ENCODE measurements at places on chromosomes 4 and X.

GRCh38 chr4:170110285-170110672, 20.5 kb upstream of the AADAT start:
- no peak for DNase-seq

DNA sequence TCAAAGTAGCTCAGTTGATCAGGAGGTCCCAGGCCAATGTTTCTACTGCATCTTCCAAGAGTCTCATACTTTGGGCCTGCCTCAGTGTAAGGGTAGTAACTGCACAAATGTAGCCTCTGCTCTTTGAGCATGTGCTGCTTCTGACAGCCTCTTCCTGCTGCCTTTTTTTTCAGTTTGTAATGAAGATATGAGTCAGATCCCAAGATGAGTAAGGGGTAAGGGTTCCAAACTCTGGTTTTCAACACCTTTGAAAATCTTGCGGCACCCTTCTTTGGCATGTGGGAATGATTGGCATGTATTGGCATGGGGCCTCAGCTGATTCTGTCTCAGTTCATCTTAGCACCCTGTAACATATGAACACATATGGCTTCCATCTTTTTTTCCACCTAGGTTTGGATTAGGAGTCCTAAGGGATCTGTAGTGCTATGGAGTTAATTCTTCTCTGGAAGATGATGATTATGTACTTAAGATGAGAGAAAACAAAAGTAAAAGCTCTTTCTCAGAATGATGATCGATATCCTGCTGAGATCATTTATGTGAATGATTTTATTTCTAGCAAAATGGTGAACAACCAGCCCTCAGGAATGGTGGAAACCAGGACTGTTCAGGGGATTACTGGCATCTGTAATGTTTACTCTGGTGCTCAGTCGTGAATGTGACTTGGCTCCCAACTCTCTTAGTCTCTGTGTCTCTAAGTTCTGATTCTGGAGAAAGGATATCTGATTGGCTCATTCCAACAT, 118.7 kb upstream of the PRPS2 start:
- no peak for DNase-seq

- no peak for DNase-seq
Observed at GRCh38 chr4:101958547-101958946, 168.0 kb downstream of the BANK1 start.

DNA sequence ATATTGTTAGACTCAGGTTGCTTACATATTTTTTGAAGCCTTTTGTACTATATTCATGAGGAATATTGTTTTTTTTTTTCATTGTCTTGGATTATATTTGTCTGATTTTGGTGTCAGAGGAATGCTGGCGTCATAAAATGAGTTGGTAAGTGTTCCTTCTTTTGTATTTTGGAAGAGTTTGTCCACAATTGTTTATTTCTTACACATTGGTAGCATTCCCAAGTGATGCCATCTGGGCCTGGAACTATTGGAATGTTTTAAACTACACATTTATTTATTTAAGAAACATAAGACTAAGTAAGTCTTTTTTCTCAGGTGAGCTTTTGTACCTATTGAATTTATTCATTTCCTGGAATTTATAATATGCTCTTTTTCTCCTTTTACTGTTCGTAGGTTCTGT, 107.6 kb downstream of the LARP1B start:
- DNase-seq: no peak

- no peak for DNase-seq
Observed at GRCh38 chr4:15799141-15799540, 21.0 kb downstream of the CD38 start.

DNA sequence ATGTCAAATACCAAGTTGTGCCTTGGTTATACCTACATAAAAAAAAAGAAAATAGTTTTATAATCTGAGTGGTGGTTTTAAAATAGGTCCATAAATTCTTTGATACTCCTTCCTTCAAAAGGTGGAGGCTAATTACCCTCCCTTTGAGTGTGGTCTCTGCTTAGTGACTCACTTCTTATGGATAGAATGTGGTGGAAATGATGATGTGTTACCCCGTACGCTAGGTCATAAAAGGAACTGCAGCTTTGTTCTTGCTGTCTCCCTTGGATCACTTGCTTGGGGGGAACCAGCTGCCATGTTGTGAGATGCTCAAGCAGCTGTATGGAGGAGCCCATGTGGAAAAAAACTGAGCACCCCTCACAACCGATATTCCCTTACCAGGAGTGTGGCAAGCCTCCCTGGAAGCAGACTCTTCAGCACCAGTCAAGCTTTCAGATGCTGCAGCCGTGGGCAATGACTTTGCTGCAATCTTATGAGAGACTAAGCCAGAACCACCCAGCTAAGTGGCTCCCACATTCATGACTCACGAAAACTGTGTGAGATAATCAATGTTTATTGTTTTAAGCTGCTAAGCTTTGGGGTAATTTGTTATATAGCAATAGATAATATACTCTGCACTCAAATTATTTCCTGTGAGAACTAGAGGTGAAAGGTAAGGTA, 195.0 kb upstream of the GATB start:
- no peak for DNase-seq

DNA sequence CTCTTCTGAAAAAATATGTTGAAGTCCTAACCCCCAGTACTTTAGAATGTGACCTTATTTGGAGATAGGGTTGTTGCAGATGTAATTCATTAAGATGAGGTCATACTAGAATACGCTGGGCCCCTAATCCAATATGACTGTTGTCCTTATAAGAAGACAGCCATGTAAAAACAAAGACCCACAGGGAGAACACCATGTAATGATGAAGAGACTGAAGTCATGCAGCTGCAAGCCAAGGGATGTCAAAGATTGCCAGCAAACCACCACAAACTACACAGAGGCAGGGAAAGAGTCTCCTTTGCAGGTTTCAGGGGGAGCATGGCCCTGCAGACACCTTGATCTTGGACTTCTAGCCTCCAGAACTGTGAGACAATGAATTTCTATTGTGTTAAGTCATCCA, 37.4 kb downstream of the CXorf58 start:
- no peak for DNase-seq

- no peak for DNase-seq
Observed at GRCh38 chr4:168496834-168497233, at the start of gene PALLD. PALLD (plus strand) TSS chr4:168497052.

DNA sequence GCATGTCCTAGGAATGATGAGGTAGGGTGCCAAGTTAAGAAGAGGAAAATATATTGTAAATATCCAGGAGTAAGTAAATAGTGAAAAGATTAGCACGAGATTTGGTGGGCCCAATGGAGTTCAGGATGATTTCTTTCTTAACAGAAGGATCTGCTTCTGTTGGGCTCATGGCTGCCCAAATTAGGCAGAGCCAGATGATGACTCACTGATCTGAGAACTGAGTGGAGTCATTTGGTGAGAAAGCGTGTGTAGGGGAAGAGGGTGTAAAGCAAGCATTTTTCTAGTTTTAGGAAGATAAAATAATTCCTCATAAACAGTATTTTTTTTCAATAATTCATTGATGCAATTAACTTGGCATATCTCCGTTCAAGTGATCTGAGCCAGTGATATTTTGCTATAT, 1.6 kb downstream of the TBX22 start:
- DNase-seq: no peak

GRCh38 chrX:118024482-118024881, 92.1 kb downstream of the KLHL13 start:
- no peak for DNase-seq

GRCh38 chr4:185171373-185172071, 28.5 kb downstream of the SLC25A4 start:
- no peak for DNase-seq

- no peak for DNase-seq
Observed at GRCh38 chr4:66930206-66930605, 615.1 kb downstream of the CENPC start.

DNA sequence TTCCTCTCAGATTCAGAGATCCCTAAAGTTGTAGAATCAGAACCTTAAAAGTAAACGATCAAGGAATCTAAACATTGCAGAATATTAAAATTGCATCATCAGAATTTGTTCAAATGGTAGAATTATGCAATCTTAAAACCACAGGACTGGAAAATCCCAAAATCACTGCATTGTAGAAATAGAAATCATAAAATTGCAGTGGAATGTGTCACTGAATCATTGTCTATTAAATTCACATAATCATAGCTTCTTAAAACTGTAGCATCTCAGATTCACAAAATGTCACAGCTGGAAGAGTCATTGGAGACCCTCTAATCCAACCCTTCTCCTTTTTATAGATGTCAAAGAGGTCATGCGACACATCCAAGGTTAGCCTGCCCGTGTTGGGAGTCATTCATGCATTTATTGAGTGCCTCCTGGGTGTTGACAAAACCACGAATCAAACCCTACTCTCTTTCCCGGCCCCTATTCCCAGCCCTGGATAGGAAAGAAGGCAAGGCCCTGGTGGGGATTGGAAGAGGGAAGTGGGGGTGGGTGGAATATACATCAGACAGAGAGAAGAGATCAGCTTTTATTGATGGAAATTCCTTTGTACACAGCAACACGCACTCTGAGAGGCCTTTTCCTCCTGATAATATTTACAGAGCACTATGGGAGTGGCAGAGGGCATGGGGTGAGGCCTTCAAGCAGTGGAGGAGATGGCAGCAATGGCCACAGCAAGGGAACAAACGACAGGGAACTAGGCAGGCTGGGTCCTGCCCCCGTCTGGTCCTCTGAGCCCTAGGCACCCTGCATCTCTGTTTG, 15.4 kb downstream of the IQSEC2 start:
- DNase-seq: no peak

GRCh38 chr4:145847764-145848163, 90.9 kb downstream of the ZNF827 start:
- no peak for DNase-seq

GRCh38 chr4:100289530-100289888, 99.2 kb upstream of the DDIT4L start:
- DNase-seq: no peak

DNA sequence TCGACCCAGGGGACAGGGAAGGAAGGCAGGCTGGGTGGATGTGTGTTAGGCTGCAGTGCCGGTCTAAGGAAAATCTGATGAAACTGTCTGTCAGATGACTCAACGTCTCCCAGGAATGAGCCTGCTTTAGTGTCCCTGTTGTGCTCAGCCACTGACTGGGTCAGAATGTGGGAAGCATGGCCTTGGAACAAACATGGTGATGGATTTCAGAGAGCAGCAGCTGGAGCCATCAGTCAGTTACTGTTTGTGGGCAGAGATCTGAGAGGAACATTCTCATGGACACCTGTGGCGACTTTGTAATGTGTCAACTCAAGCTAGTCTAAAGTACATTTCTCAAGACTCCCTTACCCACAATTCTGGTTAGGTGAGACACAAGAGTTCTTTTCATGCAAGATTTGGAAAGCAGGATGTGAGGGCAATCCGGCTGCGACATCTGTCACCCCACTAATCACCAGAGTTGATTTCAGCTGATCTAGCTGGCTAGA, 63.2 kb downstream of the ANAPC10 start:
- DNase-seq: no peak

DNA sequence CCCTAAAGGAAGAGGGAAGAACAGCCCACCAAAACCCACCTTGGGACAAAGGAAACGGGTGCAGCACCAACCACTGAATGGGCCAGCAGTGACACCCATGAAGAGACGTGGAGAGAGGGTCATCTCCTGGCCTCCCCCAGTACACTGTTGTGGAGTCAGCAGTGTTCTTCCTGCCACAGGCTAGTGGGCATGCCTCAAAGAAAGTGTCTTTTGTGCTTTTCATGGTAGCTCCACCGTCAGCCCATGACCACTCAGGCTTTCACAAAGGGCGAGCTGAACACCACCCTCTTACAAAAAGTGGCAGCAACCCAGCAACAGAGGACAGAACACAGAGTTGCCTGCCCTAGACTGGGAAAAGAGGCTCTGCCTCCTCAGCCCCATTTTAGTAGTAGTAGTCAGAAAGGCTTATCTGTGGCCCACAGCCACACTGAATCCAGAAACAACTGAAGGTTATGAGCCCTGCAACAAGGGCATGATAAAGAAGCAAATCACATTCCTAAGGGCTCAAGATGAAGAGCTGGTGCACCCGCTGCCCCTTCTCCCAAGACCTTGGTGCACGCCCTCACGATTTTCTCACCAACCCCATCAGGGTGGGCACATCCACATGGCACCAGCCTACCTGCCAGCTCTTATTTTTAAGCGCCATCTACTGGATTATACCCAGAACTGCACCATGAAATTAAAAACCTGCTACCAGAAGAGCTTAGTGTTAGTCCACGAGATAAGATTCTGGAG, 53.1 kb downstream of the RAB28 start:
- DNase-seq: peak; percentile 5

DNA sequence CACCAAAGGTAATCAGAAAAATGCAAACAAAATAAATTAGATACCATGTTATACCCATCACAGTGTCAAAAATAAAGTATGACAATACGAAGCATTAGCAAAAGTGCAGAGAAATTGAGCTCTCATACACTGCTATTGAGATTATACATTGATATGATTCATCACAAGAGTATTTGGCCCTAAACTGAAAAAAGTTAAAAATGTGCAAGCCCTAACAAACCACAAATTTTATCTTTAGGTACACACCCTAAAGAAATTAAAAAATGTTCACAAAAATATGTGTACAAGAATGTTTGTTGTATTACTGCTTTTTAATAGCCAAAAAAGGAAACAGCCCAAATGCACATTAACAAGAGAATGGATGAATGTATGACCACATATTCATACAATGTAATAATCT, 137.9 kb upstream of the MAGEA10 start:
- DNase-seq: no peak

DNA sequence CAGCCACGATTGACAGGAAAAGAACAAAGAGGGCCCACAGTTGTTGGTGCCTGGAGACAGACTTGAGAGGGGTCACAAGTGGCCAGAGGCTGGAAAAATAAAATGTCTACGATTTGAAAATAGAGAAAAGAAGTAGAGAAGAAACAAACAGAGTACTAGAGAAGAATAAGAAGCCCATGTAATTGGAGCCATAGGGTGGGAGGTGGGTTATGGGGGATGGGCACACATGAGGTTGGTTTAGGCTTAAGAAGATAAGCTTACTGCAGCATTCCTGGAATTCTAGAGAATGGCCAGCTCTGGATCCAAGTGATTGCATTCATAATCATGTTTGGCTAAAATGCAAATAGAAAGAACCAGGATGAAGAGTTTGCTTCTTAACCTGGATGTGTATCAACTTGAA, 210.7 kb downstream of the MAML3 start:
- peak; percentile 30 for DNase-seq

- no peak for DNase-seq
Observed at GRCh38 chrX:3599802-3600430, 113.5 kb downstream of the PRKX start.

DNA sequence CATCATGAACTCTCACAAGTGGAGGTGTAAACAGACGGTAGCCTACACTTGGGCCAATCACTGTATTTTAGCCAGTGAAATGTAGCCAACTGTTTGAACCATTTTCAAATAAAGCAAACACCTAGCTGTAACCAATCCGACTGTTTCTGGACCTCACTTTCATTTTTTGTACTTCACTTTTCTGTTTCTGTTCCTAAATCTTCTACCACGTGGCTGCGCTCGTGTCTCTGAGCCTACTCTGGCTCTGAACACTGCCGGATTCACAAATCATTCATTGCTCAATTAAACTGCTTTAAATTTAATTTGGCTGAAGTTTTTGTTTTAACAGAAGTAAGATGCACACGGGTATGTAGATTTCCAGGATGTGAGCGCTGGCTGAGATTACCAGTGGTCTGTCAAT, 319.1 kb downstream of the RAPGEF2 start:
- DNase-seq: no peak

- no peak for DNase-seq
Observed at GRCh38 chr4:46270986-46271596, 118.8 kb downstream of the GABRA2 start.

GRCh38 chr4:56311299-56311975, 75.9 kb downstream of the AASDH start:
- no peak for DNase-seq

All from NT2/D1 (cell line).